ENCODE measurements at places on chromosomes 11 and 22. TPM values are rescaled to one million over a fixed set of nuclear protein-coding genes. Genes with fewer than 3 reads are reported as not detected.

POTEH gene
- total RNA-seq, result not detected

PTPN5 gene
- not detected for total RNA-seq

VSTM5 gene
- total RNA-seq, result not detected

UCP2 gene
- total RNA-seq, result 0.30 TPM

All from smooth muscle cell of the umbilical artery (primary cell).